ENCODE measurements at places on chromosomes 16 and 17.

DNA sequence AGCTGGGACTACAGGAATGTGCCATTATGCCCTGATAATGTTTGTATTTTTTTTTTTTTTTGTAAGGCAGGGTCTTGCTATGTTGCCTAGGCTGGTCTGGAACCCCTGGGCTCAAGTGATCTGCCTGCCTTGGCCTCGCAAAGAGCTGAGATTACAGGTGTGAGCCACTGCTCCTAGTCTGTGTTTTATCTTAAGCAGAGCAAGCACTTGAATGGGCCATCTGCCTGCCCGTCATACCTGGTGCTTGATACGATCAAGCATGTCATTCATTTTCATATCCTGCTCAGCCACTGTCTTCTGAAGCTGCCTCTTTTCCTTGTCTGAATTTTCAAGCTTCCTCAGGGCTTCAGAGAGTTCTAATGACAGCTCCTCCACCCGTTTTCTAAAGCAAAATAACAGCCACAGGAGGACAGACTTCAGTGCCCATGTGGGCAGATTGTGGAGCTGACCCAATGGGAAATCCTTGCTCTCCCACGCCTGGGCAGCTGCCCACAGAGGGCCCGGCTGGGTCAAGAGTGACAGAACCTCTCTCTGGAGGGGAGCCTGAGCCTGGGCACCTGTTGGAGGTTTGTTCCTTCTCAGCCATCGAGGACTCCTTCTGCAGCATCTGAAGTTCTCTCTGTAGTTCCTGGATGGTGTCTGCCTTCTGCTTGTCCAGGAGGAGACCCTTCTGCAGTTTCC lies 36.5 kb downstream of the DHX38 start:
- no peak for DNase-seq

DNA sequence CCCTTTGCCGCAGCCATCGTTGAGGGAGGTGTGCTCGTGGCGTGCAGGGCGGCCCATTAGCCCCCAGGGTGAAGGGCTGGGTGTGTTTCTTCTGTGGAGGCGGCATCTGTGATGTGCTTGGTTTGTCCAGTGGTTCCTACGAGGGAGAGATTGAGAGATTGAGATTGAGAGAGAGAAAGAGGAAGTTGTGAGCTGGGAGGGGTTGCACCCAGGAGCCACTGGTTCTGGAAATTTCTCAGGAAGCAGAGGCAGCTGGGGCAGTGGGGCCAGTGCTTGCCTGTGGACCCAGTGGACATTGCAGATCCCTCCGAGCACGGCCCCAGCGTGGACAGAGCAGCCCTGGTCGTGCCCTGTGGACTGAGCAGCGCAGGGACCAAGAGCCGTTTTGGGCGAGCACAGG lies 72.0 kb upstream of the ZNF750 start:
- no peak for DNase-seq

GRCh38 chr16:22915003-22915402 lies 101.0 kb downstream of the HS3ST2 start:
- no peak for DNase-seq

DNA sequence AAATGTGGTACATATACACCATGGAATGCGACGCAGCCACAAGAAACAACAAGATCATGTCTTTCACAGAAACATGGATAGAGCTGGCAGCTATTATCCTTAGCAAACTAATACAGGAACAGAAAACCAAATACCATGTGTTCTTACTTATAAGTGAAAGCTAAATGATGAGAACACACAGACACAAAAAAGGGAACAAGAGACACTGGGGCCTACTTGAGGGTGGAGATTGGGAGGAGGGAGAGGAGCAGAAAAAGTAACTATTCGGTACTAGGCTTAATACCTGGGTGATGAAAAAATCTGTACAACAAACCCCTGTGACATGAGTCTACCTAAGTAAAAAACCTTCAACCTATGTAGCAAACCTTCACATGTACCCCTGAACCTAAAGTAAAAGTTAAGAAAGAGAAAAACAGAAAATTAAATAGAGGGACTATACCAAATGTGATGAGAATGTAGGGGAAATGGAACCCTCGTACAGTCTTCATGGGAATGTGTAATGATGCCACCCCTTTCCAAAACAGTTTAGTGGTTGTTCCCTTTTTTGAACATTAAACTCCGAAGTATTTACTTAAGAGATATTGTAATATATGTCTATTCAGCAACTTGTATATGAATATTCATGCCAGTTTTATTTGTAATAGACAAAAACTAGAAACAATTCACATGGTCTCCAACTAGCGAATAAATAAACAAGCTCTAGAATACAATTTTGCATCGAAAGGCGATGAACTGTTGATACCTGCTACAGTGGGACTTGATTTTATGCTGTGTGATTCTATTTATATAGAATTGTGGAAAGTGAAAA lies 33.9 kb downstream of the AHSP start:
- DNase-seq, result no peak

- no peak for DNase-seq
Measured at GRCh38 chr16:31071861-31072260, 2.2 kb downstream of the ZNF668 start.

Data from stimulated activated CD8-positive, alpha-beta memory T cell treated with anti-CD3 and anti-CD28 coated beads, Interleukin-7, amount 100 ng/mL, for 24 hours (primary cell).